ENCODE measurements at places on chromosomes 2 and 18.

DNA sequence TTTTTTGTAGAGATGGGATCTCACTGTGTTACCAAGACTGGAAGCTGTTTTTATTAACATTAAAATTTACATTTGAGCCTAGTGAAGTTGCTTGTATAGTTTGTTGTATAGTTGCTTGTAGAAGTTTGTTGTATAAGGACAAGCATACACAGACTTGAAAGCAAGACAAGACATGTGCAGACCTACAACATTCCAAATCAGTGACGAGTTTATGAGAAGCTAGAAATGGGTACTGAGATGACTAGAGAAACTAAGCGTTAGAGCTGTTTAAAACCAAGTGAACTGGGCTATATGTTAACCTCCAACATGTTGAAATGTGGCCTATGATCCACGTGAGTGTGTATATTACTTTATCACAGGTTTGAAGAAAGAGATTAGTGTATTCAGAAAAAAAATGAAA, 39.1 kb downstream of the ABCB11 start:
- no peak for DNase-seq

- DNase-seq: no peak
Observed at GRCh38 chr2:213834331-213834730, 550.1 kb downstream of the SPAG16 start.

DNA sequence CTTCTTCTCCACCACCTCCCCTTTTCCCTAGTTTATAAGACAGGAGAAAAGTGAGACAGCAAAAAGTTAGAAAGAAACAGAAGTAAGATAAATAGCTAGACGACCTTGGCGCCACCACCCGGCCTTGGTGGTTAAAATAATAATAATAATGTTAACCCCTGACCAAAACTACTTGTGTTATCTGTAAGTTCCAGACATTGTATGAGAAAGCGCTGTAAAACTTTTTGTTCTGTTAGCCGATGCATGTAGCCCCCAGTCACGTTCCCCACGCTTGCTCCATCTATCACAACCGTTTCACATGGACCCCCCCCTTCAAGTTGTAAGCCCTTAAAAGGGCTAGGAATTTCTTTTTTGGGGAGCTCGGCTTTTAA, 1.5 kb upstream of the BUB1 start:
- no peak for DNase-seq

DNA sequence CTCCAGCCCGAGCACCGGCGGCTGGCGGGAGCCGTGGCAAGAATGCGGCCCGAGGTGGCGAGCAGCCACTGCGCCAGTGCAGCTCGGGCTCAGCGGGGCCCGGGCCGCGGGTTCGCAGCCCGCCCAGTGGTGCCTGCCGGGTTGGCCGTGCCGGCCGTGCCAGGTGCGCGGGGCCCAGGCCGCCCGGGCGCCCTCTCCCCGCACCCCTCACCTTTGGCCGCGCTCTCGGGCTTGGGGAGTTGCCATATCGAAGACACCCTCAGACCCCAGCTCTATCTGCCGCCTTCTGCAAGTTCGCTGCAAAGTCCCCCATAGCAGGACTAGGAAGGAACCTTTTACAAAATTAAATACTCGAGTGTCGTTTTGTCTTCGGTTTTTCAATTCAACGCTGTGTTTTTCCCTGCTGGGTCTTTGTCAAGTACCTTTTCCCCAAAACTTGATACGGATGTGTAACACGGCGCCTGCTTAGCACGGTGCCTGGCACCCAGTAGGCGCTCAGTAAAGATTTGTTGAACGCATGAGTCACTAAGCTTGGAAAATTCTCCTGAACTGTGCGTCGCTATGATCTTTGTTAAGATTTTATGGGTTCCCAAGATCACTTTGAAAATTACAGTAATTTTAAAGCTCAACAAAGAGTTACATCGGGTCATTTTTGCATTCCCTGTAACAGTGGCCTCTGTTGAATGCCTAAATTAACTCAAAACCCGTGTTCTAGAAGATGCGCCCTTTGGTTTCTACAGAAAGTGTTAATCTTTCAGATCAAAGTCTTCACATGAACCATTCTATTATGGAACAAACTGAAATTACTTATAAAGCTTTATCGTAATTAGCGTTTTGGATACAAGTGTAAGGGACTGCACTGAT, 750 bp downstream of the STRADB start:
- no peak for DNase-seq

GRCh38 chr2:101698844-101699754, 1.6 kb downstream of the MAP4K4 start:
- DNase-seq: no peak

DNA sequence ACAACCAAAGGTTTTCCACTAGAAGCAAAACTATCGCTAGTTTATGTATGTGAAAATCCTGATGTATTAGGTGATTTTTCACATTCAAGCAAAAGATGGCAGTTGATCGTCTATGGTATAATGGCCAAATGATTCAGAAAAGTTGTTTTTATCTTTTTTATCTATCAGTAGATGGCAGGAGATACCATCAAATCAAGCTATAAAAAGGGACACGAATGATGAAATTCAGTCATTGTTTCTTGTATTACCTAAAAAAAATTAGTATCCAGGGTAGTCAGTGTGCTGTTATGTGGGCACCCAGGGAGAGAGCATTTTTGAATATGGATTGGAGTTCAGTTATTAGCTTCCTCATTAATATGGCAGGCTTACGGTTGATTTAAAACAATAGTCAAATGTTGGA, 22.9 kb upstream of the CAVIN2 start:
- DNase-seq: no peak

DNA sequence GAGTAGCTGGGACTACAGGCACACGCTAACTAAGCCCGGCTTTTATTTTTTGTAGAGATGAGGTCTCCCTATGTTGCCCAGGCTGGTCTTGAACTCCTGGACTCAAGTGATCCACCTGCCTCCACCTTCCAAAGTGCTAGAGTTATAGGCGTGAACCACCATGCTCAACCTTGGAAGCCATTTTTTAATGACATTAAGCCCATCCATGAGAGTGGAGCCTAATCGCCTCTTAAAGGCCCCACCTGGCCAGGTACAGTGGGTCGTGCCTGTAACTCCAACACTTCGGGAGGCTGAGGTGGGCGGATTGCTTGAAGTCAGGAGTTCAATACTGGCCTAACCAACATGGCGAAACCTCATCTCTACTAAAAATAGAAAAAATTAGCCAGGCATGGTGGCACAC, 41.6 kb upstream of the TFCP2L1 start:
- DNase-seq: no peak

DNA sequence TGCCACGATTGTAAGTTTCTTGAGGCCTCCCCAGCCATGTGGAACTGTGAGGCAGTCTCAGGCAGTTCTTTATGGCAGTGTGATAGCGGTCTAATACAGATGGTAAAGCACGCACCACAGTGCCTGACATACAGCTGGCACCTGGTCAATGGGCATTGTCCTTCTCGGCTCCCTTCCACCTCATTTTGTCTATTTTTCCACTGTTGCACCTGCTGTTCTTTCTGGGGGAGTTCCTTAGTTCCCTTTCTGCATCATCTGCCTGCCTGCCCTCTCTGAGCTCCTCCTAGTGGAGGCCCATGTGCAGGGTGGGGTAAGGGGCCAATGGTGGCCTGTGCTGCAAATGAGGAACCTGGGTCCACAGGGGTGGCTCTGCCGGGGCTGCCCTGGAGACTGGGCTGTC, 157.6 kb downstream of the LPIN1 start:
- DNase-seq: no peak

DNA sequence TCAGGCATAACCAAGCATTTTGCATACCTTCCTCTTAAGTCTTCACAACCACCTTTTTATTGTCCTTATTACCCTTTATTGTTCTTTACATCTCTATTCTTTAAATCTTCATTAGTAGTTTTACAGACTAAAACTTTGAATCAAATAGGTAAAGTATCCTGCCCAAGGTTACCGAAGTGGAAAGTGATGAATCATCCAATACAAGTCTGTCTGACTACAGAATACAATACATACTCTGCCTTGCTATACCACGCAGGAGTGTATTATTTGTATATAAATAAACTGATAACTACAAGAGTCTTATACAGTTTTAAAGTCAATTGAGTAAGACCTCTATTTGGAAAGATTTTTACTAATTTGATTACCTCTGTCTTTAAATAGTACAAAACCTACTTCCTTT, 196.0 kb downstream of the ZEB2 start:
- DNase-seq: no peak

- DNase-seq: no peak
Observed at GRCh38 chr2:9699139-9700108, 68.6 kb upstream of the YWHAQ start.

GRCh38 chr2:223316342-223316741, 264.4 kb downstream of the KCNE4 start:
- DNase-seq: no peak

GRCh38 chr2:57549642-57550102, 496.9 kb upstream of the VRK2 start:
- DNase-seq: no peak

DNA sequence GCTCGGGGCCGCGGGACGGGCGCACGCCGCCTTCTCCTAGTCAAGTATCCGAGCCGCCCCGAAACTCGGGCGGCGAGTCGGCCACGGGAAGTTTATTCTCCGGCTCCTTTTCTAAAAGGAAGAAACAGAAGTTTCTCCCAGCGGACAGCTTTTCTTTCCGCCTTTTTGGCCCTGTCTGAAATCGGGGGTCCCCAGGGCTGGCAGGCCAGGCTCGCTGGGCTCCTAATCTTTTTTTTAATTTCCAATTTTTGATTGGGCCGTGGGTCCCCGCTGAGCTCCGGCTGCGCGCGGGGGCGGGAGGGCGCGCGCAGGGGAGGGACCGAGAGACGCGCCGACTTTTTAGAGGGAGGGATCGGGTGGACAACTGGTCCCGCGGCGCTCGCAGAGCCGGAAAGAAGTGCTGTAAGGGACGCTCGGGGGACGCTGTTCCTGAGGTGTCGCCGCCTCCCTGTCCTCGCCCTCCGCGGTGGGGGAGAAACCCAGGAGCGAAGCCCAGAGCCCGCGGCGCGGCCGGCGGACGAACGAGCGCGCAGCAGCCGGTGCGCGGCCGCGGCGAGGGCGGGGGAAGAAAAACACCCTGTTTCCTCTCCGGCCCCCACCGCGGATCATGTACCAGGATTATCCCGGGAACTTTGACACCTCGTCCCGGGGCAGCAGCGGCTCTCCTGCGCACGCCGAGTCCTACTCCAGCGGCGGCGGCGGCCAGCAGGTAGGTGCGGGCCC, 617 bp downstream of the FOSL2 start:
- DNase-seq: peak; percentile 47

- DNase-seq: no peak
Observed at GRCh38 chr2:83176539-83176938, 1282.5 kb downstream of the SUCLG1 start.

DNA sequence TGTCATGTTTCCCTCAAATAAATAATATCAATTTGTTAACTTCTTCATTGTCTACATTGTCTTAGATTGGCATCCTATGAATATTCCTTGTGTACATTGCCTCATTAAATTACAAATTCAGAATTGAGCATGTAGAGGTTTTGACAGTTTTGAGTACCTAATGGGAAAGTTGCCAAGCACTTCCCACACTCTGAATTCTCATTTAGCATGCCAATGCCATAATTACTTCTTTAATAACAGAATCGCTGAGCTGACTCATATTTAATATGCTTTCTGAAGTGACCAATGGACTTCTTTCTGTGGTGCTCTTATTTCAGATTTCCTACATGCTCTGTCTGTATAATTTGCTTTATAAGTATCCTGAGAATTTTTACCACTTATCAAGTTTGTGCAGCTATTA, 114.4 kb upstream of the NOL4 start:
- no peak for DNase-seq

- no peak for DNase-seq
Observed at GRCh38 chr2:18988631-18989232, 369.7 kb downstream of the OSR1 start.

- DNase-seq: no peak
Observed at GRCh38 chr2:29611850-29612249, 309.5 kb downstream of the ALK start.

DNA sequence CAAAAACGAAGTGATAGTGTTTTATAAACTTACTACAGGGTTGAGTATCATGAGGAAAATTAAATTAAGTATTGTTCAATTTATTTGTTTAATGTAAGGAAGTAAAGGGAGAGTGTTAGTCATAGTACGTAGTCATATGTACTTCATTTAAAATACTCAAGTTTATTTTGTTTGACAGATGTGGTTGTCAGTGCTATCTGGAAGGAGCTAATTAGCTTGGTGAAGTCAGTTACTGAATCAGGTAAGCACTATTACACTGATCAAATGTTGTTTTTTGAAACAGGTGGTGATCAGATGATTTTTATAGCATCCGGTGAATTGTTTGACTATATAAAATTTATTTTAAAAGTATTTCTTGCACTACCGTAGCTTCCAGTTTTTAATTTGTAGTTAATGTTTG, 28.8 kb downstream of the RIF1 start:
- DNase-seq: no peak

GRCh38 chr2:16974688-16975087, 309.1 kb upstream of the CYRIA start:
- no peak for DNase-seq

DNA sequence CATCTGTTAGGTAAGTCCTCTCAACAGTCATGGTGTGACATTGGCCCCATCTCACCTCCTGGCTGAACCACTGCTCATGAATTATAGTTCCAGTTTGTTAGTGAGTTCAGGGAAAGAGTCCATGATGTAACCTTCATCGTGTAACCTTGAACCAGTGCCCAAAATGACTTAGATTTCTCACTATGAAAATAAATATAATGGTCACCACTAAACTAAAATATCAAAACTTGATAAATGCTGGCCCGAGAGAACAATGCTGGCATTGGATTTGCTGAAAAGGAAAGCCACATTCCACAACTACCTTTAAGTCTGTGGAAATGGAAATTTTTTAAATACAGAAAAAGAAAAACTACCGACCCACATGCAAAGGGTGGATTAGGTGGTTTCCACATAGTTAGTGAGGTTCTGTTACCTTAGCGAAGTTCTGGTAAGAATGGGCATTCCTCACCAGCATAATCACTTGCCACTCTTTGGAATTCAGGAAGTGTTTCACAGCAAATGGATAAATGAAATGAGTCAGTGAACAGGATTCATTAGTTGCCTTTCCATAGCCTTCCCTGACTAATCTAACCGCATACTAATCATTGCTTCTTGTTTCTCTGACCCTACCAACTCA, 133.9 kb upstream of the CTAGE1 start:
- DNase-seq: no peak

GRCh38 chr2:216345846-216346245, 26.4 kb downstream of the MARCHF4 start:
- no peak for DNase-seq

GRCh38 chr2:207405150-207405549, 124.6 kb upstream of the CREB1 start:
- no peak for DNase-seq

- no peak for DNase-seq
Observed at GRCh38 chr2:19702267-19702666, 199.5 kb downstream of the TTC32 start.

GRCh38 chr2:241842620-241843211, 16.0 kb downstream of the PDCD1 start:
- DNase-seq: no peak

DNA sequence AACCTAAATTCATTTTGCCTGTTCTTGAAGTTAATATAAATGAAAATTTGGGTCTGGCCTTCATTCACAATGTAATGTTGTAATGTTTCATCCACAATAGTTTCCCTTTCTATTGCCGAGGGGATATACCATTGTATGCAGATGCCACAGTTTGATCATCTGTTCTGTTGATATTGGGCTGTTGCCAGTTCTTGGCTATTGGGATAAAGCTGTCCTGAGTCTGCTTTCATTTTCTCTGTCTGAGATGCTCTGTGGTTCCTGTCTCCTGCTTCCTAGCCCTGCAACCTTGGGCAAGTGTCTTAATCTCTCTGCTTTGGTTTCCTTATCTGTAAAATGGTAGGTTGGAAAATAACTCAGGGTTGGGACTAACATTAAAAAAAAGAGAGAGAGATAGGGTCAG, 25.2 kb downstream of the B3GNT2 start:
- no peak for DNase-seq

- no peak for DNase-seq
Observed at GRCh38 chr18:9550429-9550828, 63.9 kb downstream of the PPP4R1 start.
